Ovary (tissue), 10 donors: ENCODE measurements at places on chromosomes 7 and 10. TPM values are rescaled to one million over a fixed set of nuclear protein-coding genes. Genes with fewer than 3 reads are reported as not detected.

DNA sequence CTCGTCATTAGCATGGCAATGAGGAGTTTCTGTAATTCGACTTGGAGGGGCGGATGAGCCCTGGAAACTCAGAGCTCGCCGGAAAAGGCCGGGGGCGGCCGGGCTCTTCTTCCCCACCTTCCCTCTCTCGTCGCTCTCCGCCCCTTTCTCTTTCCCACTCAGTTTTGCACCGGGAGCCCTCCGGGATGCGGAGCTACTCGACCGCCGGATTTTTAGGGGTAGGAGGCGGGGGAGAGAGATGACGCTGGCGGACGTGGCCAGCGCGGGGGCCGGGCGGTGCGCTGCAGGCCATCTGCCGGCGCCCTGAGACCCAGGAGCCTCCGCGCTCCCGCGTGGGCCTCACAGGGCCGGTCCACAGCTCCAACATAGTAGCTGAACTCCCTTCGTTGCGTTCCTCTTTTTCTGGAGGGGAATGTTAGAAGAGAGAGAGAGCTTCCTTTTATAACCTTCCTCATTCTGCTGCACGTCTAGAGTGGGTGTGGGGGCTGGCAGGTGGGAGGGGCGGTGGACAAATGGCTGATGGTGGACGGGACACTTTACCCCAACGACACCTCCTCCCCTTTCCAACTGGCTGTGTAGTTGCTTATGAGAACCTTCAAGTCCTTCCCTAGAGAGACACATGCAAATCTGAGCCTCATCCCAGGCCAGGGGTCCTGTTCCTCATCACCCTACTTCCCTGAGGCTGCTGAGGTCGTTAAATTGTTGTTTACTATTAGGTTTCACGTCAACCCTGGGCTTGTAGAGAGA is 1.1 kb upstream of the HOXA1 start:
- no peak for DNase-seq

NAT16 gene
- not detected for total RNA-seq

DNA sequence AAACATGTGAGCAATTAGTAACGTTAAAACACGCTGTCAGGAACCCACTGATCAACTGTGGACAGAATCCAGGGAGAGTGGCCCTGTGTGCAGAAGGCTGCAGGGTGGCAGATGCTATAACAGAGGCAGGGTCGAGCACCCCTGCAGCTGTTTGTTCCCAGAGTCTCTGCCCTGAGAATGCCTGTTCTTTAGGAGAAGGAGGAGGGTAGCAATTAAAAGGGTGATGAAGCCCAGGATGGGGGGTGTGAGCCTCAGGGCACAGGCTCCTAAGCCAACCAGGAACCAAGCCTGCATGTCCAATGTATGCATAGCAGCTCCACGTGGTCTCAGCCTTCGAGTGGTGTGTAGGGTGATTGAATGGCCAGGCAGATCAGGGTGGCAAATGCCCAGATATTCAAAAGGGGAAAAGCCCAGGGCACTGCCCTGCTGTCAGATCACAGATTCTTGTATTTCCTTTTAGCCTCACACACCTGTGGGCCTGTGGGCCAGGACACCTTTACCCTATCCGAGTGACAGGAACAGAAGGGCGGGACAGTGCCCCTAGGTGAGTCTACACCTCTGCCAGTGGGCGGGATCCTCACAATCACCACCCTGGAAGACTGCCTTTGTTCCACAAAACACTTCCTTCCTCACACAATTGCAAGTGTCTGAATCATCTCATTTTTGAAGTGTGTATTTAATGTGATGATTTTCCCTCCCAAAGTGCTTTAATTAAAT is 7.3 kb downstream of the WDFY4 start:
- DNase-seq: no peak

- DNase-seq: no peak
Observed at GRCh38 chr10:132362151-132362611, 30.2 kb downstream of the LRRC27 start.

SFTPA2 gene
- total RNA-seq: 0.46 TPM

DNA sequence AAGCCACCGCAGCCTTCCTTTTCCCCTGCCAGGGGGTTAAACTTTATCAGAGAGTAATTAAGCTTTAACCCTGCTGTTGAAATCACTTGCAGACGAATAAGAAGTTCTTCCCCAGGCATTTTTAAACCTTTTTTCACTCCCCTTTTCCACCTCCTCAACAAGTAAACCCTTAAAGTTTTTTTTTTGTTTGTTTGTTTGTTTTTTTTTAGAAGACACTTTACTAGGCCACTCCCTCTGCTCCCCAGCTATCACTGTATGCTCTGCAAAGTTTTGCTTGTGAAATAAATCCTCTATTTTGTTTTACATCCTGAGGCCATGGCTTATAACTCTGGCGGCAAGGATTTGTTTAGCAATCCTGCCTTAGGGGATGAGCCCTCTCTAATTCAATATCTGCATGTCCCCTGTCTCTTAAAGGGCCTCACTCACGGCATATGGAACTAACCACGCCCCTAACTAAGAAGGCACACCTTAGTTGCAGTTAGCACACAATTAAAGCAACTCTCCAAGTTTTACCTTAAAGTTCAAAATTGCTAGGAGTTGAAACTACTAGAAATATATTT is 1354.7 kb upstream of the LRRTM3 start:
- no peak for DNase-seq

AUTS2 gene
- 54.9 TPM for total RNA-seq

HOXA7 gene
- total RNA-seq: 0.48 TPM

DNA sequence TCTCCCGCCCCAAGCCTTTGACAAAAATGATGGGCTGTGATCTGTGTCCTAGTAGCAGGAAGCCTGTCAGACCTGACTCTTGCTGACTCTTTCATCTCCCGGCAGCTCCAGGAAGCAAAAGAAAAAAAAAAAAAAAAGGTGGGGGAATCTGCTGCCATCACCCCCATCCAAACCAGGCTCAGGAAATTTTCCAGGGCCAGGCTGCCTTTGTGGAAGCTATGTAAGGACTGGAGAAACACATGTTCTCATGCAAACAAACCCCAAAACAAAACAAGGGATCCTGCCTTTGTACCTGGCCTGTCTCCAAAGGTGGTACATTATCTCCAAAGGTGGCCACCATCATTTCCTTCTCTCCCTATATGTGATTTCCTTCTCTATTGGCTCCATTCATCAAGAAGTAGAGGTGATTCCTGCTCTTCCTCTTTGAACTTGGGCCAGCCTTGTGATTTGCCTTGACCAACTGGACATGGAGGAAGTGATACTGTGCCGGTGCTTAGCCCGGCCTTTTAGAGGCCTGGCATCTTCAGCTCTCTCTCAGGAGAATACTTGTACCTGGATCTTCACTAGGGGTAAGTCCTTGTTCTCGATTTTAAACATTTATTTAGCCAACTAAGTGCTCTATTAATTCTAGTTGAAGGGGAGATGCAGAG is 192.2 kb upstream of the SVIL start:
- no peak for DNase-seq

DNA sequence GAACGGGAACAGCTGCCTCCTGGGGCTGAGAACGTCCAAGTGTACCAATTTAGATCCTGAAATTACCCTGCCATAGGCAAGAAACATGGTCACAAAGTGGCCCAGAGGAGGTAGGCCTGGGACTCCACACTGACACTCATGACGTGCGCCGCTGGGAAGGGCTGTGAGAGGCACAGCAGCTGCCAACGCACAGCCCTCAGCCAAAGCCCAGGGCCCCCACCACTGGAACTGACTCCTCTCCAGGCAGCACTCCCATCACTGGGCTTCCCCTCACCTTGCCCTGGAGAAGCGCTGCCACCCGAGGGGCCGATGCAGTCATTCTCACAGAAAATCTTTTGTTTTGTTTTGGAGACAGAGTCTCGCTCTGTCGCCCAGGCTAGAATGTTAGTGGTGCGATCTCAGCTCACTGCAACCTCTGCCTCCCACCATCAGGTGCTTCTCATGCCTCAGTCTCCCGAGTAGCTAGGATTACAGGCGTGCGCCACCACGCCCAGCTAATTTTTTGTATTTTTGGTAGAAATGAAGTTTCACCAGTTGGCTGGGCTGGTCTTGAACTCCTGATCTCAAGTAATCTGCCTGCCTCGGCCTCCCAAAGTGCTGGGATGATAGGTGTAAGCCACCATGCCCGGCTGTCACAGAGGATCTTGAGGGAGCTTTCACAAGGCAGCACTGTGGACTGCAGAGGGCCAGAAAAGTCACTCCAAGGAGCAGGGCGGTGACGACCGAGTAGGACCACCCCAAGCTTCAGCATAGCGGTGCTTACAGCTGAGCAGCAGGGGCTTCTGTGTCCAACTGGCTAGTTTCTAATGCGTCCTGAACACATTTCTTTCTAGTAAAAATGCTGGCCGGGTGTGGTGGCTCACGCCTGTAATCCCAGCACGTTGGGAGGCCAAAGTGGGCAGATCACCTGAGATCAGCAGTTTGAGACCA is 13.5 kb downstream of the GUSB start:
- DNase-seq: no peak

FAM24B gene
- 4.0 TPM for total RNA-seq

LRRC18 gene
- not detected for total RNA-seq

- no peak for DNase-seq
Observed at GRCh38 chr10:132477066-132477397, 60.6 kb upstream of the INPP5A start.

GRCh38 chr10:85791818-85792532 is 574.6 kb downstream of the GRID1 start:
- DNase-seq: no peak

TAS2R5 gene
- 4.2 TPM for total RNA-seq
